Astrocyte (in vitro differentiated cells and primary cell): ENCODE measurements at places on chromosomes 4 and X.

- peak; percentile 29 for DNase-seq
These were observed 101.2 kb upstream of the MYOZ2 start for GRCh38 chr4:119034276-119035008.

- DNase-seq = no peak
These were observed 137.2 kb downstream of the MAGEC1 start for GRCh38 chrX:142040906-142041305.

DNA sequence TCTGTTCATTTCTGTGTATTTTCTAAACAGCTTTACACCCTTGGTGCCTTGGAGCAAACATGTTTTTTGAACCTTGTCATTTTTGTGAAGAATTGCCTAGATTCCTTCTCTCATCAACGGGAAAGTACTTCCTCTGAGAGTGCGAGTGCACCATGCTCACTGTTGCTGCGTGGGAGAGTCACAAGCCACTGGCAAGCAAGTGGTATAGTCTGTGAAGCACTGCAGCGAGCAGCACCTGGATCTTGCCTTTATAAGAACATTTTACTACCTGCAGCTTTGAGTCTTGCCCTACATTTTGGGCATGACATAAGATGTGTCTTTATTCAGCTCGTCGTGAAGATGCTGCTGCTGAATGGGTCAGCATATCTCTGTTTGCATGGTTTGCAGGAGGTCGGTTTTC lies 44.9 kb downstream of the HADH start:
- no peak for DNase-seq

GRCh38 chr4:77801260-77801608 lies 17.9 kb downstream of the CNOT6L start:
- DNase-seq = no peak

DNA sequence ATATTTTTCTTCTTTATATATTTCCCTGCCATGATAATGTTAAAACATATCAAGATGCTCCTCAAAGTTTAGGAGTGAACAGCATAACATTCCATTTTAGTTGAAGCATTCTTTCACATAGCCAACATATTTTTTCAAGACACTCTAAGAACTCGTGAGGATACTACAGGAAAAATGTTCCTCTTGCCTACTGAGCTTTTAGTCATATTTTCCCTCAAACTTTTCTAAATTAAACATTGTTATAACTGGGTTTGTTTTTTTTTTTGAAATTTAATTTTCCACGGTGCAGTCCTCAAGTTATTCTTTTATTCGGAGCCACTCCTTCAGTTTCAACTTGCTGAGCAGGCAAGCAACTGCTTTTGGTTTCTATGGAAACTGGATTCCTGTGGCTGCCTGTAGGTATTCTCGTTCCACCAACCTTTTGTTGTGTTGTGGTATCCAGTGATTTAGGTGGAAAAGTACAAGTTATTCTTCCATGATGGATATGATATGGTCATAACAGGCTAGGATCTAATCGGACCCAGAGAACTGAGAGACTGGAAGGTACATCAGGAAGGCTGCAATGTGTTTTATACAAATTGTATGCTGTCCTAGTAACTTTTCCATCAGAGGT lies 248.0 kb downstream of the TRIML1 start:
- no peak for DNase-seq

GRCh38 chrX:109939498-109939897 lies 63.4 kb upstream of the TMEM164 start:
- DNase-seq = no peak

- DNase-seq = no peak
These were observed 693.5 kb upstream of the TENM3 start for GRCh38 chr4:181549576-181550188.

GRCh38 chrX:131747173-131747572 lies 203.3 kb downstream of the OR13H1 start:
- DNase-seq = peak; percentile 73

DNA sequence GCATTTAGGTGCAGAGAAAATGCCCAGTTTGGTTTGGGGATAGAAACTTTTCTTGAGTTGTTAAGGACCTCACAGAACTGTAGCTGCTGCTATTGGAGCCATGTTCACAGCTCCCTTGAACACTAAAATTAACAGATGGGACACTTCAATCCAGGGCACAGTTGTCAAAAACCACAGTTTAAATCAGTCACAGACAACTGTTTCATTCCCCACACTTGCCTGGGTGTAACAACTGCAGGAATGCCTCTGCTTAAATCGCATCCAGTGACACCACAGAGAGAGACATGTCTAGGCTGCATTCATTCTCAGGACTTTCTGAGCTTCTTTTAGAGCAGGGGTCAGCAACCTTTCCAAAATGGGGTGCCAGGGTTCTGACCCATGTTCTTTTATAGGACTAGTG lies 12.7 kb upstream of the CAPN6 start:
- no peak for DNase-seq

GRCh38 chr4:1072830-1073446 lies 40.4 kb downstream of the RNF212 start:
- peak; percentile 28 for DNase-seq

DNA sequence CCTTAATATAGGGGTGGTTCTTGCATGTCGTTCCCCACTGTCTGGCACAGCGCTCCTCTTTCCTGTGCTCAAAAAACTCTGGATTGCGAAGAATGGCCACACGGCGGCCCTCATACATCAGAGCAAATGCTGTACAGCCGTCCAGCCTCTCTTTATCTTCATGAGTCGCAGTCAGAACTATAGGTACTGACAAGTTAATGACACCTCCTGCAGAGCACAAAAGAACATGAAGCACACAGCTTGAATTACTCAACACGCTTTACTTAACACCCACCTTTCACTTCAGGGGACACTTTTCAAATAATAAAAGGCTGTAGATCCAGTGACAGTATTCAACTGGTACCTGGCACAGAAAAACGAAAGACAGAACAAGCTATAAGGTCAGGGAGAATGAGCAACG lies 65.3 kb downstream of the PAPSS1 start:
- no peak for DNase-seq

GRCh38 chr4:158999166-158999682 lies 103.7 kb upstream of the RAPGEF2 start:
- no peak for DNase-seq

- no peak for DNase-seq
These were observed 20.5 kb upstream of the OPN1LW start for GRCh38 chrX:154123241-154124219.

DNA sequence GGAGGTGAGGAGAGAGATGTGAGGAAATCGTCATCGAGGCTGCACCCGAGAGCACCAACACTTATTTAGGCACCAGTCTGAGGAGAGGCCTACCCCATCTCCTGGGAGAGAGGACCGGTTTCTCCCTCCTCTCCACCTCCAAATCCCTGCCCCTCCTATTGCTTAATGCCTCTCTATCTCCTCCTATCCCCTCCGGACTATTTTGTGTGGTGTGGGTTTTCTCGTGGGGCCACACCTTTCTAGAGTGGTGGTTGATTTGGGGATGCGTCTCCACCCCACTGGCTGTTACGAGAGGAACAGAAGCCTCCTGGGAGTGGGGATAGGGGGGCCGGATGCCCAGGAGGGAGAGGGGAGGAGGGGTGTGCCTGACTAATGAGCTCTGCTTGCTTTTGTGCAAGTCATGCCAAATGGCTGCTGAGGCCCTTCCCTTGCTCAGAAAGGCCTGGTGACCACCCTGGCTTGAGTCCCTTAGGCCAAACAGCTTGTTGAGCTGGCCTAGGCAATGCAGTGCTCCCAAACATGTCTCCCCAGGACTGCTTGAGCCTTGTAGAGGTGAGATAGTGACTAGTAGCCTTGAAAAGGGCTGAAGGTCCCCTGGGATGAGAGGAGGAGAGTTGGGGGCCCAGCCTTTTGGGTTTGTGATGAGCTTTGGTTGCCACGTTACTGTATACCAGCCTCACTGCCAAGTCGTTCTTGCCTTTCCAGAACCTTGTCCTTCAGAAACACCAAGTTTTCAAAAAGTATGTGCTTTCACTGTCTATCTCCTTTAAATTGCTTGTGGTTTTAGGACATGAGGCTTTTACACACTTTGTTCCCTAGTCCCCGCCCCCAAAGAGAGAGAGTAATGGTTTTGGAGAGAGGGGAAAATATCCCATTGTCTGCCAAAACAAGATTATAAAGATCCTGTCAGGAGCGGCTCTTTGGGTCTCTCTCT lies 1.2 kb downstream of the MSN start:
- DNase-seq = peak; percentile 75

- no peak for DNase-seq
These were observed 373.2 kb downstream of the BCOR start for GRCh38 chrX:39724544-39724943.

GRCh38 chrX:39011454-39012221 lies 210.4 kb downstream of the MID1IP1 start:
- DNase-seq = peak; percentile 8

- DNase-seq = peak; percentile 73
These were observed 599 bp downstream of the NUP54 start for GRCh38 chr4:76147454-76148141.

GRCh38 chr4:56051029-56051709 lies 102.4 kb downstream of the CEP135 start:
- DNase-seq = no peak

GRCh38 chr4:123476089-123476488 lies 79.5 kb downstream of the SPRY1 start:
- DNase-seq = no peak

- peak; percentile 66 for DNase-seq
These were observed 501.0 kb downstream of the IDS start for GRCh38 chrX:149003863-149004660.

GRCh38 chr4:162920649-162921048 lies 246.0 kb downstream of the NAF1 start:
- DNase-seq = no peak

DNA sequence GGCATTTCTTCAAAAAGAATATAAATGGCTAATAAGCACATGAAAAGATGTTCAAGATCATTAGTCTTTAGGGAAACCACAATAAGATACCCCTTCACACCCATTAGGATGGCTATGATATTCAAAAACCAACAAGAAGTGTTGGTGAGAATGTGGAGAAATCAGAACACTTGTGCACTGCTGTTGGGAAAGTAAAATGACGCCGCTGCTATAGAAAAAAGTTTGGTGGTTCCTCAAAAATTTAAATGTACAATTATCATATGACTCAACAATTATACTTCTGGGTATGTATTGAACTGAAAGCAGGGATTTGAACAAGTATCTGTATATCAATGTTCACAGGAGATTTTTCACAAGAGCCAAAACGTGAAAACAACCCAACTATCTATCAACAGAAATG lies 29.4 kb upstream of the NEUROG2 start:
- no peak for DNase-seq

DNA sequence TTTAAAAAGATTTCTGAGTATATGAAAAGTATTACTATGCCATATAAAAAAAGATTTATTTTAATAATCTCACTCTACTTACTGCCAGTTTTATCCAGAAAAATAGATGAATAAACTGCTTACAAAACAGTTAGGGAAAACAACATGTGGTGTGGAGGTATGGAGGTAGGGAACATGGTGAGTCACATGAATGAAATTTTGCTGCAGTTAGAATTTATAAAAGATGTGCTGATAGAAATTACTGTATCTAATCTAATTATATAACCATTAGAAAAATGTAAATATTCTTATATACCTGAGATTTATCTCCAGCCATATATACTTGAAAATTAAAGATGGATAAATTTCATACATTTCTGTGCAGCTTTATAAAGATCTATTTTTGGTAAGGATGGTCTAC lies 184.0 kb upstream of the ANK2 start:
- no peak for DNase-seq

DNA sequence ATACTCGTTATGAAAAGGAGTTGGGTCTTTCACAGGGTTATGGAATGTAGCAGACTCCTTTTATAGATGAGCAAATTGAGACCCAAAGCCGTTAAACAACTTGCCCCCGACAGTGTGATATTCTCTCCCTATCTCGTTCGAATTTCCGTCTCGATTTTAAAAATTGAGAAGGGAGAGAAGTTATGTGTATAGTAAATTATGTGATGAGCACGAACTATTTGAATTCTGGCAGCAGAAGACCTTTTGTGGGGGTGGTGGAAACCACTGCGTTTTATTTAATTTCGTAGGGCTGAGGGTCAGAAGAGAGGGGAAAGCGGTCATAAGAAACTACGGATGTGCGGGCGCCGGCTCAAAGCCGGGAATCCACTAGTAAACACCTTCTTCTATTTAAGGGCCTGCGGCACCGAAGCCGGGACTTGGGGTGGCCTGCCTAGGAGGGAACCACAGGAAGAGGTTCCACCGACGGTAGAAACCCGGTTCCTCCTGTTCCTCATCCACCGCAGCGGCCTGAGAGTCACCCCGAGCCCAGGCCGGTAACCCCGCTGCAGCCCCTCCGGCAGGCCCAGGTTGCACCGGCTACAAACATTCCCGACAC lies 1.5 kb upstream of the DDX3X start:
- DNase-seq = peak; percentile 43

- DNase-seq = peak; percentile 34
These were observed 48.5 kb downstream of the NELFA start for GRCh38 chr4:1960170-1960825.
